ENCODE measurements at places on chromosomes 2 and 18. TPM values are rescaled to one million over a fixed set of nuclear protein-coding genes. Genes with fewer than 3 reads are reported as not detected.

DNA sequence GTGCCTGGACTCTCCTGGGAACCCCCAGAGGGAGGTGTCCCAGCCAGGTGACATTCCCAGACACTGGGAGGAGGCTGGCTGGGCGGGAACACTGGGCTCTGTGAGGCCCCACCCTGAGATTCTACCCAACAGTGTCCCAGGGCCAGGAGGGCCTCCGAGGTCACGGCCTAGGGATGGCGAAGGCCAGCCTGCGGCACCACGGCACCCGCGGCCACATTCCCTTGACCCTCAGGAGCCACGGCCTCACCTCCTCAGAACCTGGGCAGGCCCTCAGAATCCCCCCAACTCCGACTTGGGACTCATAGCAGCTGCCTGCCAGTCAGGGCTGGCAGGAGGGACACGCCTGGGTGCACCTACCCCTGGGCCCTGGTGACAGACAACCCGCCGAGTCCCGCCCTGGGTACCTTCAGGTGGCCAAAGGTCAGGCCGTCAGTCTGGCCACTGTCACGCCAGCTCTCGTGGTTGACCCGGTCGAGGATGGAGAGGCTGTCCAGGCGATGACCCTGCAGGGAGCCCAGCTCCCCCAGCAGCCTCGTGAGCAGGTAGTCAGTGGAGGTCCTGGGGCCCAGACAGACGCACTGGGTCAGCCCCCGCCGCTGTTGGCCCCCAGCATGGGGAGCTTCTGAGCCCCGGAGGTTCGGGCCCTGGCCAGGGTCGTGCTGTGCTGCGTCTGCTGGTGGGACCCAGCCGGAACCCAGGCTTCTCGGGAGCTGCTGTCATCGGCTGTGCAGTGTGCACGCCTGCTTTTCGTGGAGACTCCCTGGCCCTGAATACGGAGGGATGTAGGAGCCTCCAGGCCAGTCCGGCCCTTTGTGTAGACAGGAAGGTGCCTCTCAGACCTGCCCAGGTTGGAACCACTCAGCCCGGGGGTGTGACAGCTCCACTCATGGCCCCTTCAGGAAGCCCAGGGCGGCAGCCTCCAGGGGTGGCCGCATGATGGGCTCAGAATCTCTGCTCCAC is 6.1 kb downstream of the MAB21L4 start:
- H3K4me1 ChIP-seq = no peaks in the 10 kb centered on the region
- H3K27ac ChIP-seq = no peak overlapping the region
- H3K27me3 ChIP-seq = no peaks in the 10 kb centered on the region
- H3K36me3 ChIP-seq = no peaks in the 10 kb centered on the region

GRCh38 chr18:67074309-67074708 is 442.2 kb downstream of the DSEL start:
- H3K4me1 ChIP-seq = no peaks in the 10 kb centered on the region
- no peaks in the 10 kb centered on the region for H3K27me3 ChIP-seq
- H3K4me3 ChIP-seq = no peak overlapping the region
- H3K27ac ChIP-seq = no peak overlapping the region

DNA sequence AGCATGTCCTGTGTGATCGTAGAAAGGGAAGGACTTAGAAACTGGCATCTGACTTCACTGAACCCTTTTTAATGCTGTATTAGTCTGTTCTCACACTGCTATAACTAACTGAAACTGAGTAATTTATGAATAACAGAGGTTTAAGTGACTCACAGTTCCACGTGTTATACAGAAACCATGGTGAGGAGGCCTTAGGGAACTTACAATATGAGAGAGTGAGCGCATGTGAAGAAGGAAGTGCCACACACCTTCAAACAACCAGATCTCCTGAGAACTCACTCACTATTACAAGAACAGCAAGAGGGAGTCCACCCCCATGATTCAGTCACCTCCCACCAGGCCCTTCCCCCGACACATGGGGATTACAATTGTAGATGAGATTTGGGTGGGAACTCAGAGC is 811.3 kb downstream of the CPS1 start:
- H3K4me1 ChIP-seq = no peaks in the 10 kb centered on the region
- no peaks in the 10 kb centered on the region for H3K36me3 ChIP-seq
- no peak overlapping the region for H3K4me3 ChIP-seq

DNA sequence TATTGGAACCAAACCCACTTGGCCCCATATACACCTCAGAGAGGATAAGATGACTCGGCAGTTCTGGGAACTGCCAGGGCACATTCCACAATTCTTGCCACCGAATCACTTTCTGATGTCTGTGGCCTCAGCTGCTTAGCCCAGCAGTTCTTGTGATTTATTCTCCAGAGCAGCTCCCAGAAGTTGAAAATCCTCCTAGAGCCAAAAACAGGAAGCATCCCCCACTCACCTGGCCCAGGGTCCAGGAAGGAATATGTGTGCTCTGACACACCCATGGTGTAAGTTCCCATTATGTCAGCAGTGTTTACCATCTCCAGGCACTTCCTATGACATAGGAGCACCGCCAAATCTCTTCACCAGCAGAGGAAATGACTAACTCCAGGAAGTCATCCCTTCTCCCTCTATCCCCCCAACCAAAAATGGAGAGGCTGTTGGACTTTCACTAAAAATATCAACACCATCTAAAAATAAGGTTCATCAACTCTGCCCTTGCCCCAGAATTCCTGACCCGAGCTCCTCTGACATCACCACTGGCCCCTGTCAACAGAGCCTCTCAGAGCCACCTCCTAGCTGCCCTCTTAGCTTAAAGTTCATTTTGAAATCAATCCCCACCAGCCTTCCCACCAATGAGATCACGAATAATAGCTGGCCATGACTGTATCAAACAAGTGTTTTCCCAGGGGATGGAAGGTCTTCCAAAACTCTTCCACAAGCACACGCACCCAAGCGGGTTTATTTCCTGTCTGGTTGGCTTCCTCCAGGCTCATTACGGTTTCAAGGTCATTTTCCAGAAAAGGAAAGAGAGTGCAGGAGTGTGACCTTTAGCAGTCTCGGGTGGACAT is 223.1 kb upstream of the PARD3B start:
- peaks cover 4% of the 10 kb centered on the region for H3K4me1 ChIP-seq
- no peaks in the 10 kb centered on the region for H3K36me3 ChIP-seq
- DNase-seq = no peak
- H3K4me3 ChIP-seq = no peak overlapping the region

- DNase-seq = no peak
- no peaks in the 10 kb centered on the region for H3K4me1 ChIP-seq
- no peaks in the 10 kb centered on the region for H3K36me3 ChIP-seq
- H3K27ac ChIP-seq = no peak overlapping the region
- H3K27me3 ChIP-seq = no peaks in the 10 kb centered on the region
Observed at GRCh38 chr2:22450831-22451230, 934.1 kb upstream of the KLHL29 start.

- H3K36me3 ChIP-seq = no peaks in the 10 kb centered on the region
- H3K4me3 ChIP-seq = peak overlapping the region; percentile 59
- peaks cover 20% of the 10 kb centered on the region for H3K27me3 ChIP-seq
- H3K4me1 ChIP-seq = peaks cover 20% of the 10 kb centered on the region
Observed at GRCh38 chr2:164840458-164840929, 1.1 kb downstream of the COBLL1 start.

GRCh38 chr18:6983366-6983765 is 134.2 kb downstream of the LAMA1 start:
- no peak overlapping the region for H3K27ac ChIP-seq
- DNase-seq = no peak
- no peaks in the 10 kb centered on the region for H3K36me3 ChIP-seq
- H3K4me3 ChIP-seq = no peak overlapping the region

- no peaks in the 10 kb centered on the region for H3K27me3 ChIP-seq
- no peak for DNase-seq
- H3K27ac ChIP-seq = no peak overlapping the region
- H3K36me3 ChIP-seq = peaks cover 55% of the 10 kb centered on the region
- no peak overlapping the region for H3K4me3 ChIP-seq
Observed at GRCh38 chr18:36176177-36176584, 11.1 kb upstream of the MOCOS start.

DNA sequence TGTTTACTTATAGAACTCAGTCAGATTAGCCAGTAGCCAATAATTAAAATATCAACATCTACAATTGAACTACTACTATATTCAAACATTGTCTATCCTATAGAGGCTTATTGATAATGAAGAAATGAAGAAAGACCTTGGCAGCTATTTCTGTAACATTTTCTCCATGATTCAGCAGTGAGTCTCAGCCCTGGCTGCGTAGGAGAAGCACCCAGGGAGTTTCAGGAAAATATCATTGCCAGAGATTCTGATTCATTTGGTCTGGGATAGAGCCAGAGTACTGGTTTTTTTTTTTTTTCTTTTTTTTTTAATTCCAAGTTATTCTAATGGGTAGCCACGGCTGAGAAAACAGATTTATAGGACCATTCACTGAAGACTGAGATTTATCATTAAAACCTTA is 404.8 kb downstream of the TXNL1 start:
- no peak for DNase-seq
- no peak overlapping the region for H3K4me3 ChIP-seq

- no peak overlapping the region for H3K27ac ChIP-seq
- H3K27me3 ChIP-seq = no peaks in the 10 kb centered on the region
- H3K4me1 ChIP-seq = no peaks in the 10 kb centered on the region
- H3K4me3 ChIP-seq = no peak overlapping the region
Observed at GRCh38 chr2:42474765-42475454, 18.9 kb downstream of the KCNG3 start.

GRCh38 chr18:58527285-58527951 is 101.5 kb downstream of the ALPK2 start:
- no peak overlapping the region for H3K4me3 ChIP-seq
- no peaks in the 10 kb centered on the region for H3K27me3 ChIP-seq
- no peak for DNase-seq
- no peaks in the 10 kb centered on the region for H3K36me3 ChIP-seq
- peaks cover 9% of the 10 kb centered on the region for H3K4me1 ChIP-seq
- H3K27ac ChIP-seq = no peak overlapping the region

GRCh38 chr2:58923869-58924268 is 682.7 kb upstream of the FANCL start:
- no peak for DNase-seq
- H3K27me3 ChIP-seq = no peaks in the 10 kb centered on the region
- no peaks in the 10 kb centered on the region for H3K36me3 ChIP-seq
- no peak overlapping the region for H3K27ac ChIP-seq

DNA sequence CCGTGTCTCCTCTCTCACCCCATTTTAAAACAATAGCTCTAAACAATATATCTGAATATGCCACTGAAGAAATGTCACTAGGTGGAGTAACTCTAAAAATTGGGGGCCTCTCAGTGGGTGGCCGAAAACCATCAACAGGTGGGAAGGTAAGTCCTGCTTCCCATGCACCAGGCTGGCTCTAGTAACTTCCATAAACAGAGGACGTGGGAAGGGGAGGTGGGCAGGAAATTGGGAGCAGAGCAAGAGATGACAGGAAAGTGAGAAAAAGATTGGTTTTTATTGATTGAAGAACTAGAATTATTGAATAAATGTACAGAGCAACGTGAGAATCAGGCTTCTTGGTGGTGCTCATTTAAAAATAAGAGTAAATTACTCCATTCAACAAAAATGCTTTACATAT is 170.4 kb downstream of the SOCS6 start:
- no peak overlapping the region for H3K27ac ChIP-seq
- no peak overlapping the region for H3K4me3 ChIP-seq
- no peaks in the 10 kb centered on the region for H3K36me3 ChIP-seq
- H3K4me1 ChIP-seq = no peaks in the 10 kb centered on the region

The CHAC2 gene
- 3.6 TPM for total RNA-seq

The COL4A3 gene
- total RNA-seq = 15.1 TPM

The CXCR1 gene
- total RNA-seq = 52.8 TPM

The ZNF892 gene
- total RNA-seq = 6.3 TPM

The YIPF4 gene
- total RNA-seq = 45.5 TPM

The PPP4R3B gene
- total RNA-seq = 71.5 TPM

Data from spleen (tissue), 13 donors.